CD4-positive, alpha-beta T cell treated with Interleukin-1 beta for 1 hour (primary cell): ENCODE measurements at places on chromosomes 5 and 9.

GRCh38 chr9:134785325-134786108, 95.1 kb upstream of the FCN2 start:
- no peak for DNase-seq

DNA sequence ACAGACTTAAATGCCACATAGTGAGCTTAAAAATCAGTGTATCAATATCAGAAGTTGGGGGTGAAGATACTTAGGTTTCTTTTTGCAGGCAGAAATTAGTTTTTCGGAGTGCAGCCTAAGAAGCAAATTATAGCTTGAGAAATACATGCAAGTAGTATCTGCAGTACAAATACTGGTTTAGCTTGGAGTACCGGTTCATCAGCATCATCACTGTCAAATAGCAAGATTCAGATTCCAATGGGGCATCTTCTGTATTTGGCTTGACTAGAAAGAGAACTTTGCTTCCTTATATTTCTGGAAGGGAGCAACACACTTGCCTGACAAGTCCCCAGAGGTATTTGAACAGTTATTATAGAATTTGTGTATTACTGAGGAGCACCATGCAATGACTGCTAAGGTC, 19.8 kb downstream of the SLC31A1 start:
- no peak for DNase-seq

DNA sequence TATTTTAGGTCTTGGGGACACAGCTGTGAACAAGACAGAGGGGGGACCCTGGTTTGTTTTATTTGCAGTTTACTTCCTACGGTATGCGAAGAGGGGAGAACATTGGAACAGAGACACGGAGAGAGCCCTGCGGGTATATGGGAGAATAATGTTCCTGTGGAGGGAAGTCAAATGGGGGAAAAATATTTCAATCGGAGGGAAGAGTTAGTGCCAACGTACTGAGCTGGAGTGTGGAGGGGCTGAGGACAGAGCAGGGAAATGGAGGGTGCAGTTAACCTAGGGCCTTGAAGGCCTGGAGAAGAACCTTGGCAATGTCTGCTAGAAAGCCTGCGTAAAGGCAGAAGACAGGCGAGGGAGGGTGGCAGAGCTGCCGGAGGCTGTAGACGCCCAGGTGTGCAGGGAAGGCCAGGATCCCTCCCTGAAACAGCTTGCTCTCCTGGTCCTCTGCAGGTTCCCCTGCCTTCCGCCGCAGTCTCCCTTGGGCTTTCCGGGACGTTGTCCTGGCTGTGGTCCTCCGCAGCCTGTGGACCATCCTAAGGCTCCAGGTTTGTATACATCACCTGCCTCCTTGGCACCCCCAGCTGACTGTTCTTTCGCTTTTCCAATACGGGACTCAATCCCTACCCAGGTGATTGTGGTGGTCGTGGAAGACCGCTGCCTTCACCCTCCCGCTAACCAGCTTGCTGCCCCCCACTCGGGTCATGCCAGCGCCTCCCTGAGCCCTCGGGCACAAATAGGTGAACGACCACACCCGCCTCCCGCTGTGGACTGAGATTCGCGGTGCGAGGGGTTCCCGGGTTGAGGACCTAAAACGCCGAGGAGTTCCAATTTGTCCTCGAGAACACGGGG, 1.9 kb upstream of the RACK1 start:
- no peak for DNase-seq

DNA sequence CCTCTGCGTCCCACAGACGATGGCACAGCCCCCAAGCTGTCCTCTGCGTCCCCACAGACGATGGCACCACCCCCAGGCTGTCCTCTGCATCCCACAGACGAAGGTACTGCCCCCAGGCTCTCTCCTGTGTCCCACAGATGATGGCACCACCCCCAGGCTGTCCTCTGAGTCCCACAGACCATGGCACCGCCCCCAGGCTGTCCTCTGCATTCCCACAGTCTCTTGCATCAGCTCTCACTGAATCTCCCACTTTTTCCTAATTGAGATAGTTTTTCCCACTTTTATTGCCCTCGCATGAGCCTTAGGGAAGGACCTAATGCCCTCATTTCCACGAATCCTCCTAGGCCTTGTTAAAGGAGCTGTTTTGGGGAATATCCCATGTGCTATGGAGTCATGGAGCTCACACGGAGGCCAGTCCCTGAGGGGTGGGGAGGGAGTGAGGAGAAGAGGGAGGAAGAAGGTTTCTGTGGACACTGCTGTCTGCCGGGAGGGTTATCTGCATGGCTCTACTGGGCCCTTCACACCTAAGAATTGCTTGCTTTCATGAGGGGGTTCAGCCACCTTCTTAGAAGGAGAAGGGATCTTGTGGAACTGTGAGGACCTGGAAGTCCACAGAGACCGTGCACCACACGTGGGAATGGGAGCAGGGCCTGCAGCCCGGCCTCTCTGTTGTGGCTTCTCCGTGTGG, 58.2 kb upstream of the PTCH1 start:
- no peak for DNase-seq

GRCh38 chr9:14031810-14032209, 282.1 kb downstream of the NFIB start:
- DNase-seq, result no peak

DNA sequence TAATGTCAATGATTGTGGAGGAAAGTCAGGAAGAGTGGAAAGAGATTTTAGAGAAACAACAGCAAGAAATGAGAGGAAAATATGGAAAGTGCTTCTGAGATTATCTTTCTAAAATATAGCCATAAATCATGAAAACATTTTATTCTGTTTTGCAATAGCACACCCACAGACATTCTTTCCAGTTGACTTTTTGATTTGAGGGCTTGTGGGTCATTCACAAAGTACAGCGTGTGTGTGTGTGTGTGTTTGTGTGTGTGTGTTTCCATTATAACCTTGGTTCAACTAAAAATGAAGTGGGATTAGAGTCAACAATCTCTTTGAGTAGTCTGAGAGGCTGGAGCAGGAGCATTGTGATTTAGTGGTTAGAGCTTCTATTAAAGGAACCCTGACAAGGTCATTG, 116.6 kb upstream of the GAS1 start:
- DNase-seq, result no peak

GRCh38 chr5:153613144-153613543, 122.7 kb downstream of the GRIA1 start:
- no peak for DNase-seq

DNA sequence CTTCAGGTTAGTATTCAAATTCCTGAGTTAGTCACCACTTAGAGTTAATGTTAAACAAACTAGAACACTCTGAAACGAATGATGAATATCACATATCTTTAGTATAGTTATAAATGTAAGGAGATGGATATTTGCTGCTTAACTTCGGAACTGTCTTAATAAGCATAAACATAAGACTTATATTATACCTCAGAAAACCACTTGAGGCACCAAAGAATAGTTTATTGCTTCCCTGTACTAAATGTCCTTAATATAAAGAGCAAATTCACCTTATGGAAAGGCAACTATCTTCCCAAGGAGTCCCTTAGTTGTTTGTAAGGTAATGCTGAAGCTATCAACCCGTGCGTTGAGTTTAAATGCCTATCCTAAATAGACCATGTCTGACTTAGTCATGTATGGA, 300.0 kb upstream of the ADAMTSL1 start:
- no peak for DNase-seq

- no peak for DNase-seq
These were observed 59.4 kb upstream of the OR2K2 start for GRCh38 chr9:111389406-111389805.

DNA sequence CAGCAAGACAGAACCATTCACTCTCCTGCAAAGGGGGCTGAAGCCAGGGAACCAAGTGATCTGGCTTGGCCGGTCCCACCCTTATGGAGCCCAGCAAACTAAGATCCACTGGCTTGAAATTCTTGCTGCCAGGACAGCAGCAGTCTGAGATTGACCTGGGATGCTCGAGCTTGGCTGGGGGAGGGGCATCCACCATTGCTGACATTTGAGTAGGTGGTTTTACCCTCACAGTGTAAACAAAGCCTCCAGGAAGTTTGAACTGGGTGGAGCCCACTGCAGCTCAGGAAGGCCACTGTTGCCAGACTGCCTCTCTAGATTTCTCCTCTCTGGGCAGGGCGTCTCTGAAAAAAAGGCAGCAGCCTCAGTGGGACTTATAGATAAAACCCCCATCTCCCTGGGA, 60.5 kb downstream of the TNFSF8 start:
- DNase-seq, result no peak

- no peak for DNase-seq
These were observed 14.0 kb upstream of the ACSL6 start for GRCh38 chr5:132025403-132025971.

DNA sequence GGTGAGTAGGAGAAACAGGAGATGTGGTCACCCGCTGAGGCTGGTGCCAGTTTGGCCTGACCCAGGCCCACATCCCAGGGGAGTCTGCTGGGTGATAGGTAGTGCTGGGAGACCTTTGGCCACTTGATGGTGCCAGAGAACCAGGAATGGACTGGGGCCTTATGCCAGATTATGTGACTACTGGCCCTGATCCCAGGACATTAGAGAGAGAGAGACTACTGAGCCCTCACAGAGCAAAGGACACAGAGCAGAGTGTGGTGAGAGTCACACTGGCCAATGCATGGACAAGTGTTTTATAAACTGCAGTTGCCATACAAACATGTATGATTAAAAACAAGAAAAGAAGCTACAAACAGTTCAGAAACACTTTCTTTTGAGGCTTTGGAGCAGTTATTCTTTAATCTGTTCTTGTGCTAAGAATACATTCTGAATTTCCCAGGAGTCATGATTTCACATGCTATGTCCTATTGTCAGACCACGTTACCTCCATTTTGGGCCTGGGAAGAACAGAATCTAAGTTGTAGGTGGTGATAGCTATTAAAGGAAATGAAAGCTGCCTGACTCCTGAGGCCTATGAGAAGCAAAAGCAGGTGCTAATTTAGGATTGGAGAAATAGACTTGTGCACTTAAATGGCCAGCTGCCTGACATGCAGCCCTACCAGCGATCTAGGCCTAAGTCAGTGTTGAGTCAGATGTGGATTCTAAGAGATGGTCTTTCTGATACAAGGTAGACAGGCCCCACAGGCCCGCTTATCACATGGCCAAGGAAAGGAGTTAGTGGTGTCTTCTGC, 32.6 kb upstream of the TMOD1 start:
- peak; percentile 11 for DNase-seq

GRCh38 chr9:113635586-113635985, 172.1 kb downstream of the RGS3 start:
- DNase-seq, result no peak

- DNase-seq, result no peak
These were observed 46.3 kb upstream of the PALM2AKAP2 start for GRCh38 chr9:109733690-109734089.

GRCh38 chr9:136728548-136729123, 14.1 kb downstream of the LCN10 start:
- no peak for DNase-seq

DNA sequence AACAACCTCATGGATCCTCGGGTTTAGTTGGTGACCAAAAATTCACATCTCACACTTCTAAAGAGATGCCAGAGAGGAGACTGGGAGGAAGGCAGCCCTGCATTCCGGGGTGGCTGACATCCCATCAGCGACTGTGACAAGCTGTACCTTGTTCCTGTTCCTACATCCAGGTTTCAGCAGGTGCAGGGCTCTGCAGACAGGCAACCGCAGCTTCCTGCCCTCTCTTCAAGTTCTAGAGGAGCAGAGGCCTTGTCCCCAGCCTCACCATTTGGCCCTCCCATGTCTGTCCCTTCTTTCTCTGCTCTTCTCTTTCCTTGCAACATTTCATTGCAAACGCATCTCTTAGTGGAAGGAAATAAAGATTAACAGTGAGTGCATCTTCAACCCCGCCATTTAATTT, 454.6 kb downstream of the IRX1 start:
- DNase-seq, result no peak

GRCh38 chr9:31542384-31543055, 841.9 kb upstream of the ACO1 start:
- peak; percentile 49 for DNase-seq

GRCh38 chr9:90044263-90044662, 439.5 kb downstream of the GADD45G start:
- DNase-seq, result no peak

DNA sequence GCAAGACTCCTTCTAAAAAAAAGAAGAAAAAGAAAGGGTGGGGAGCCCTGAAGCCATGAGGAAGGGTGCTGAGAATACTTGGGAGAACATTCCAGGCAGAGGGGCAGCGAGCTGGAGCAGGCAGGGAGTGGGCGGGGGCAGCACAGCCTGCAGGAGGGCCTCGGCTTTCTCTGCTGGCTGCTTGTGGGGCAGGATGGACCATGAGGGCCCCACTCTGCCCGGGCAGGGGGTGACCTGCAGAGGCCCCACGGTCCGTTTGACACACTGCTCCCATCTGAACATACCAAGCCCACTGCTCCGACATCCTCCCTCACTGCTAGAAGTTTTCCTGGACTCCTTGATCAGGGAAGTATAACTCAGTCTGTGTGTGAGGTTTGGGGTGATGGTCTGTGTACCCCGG, 11.7 kb upstream of the NUP214 start:
- no peak for DNase-seq

- DNase-seq, result no peak
These were observed 185.0 kb downstream of the SREK1 start for GRCh38 chr5:66329078-66329477.

DNA sequence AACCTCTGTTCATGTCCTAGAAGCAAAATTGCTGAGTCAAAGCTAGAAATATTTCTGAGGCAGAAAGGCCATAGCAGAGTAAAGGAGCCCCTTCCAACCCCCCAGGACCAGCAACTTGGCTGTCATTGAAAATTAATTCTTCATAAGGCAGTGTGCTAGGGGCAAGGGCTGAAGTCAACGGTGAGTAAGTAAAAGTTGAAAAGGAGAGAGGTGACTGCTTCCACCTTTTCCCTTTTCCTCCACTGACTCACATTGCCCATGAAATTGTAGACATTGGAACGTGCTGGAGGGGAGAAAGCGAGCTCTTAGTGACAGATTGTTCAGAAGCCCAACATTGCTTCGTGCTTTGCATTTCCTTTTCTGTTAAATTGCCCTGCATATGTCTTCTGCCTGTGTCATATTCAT, 19.1 kb downstream of the GLRA1 start:
- no peak for DNase-seq

DNA sequence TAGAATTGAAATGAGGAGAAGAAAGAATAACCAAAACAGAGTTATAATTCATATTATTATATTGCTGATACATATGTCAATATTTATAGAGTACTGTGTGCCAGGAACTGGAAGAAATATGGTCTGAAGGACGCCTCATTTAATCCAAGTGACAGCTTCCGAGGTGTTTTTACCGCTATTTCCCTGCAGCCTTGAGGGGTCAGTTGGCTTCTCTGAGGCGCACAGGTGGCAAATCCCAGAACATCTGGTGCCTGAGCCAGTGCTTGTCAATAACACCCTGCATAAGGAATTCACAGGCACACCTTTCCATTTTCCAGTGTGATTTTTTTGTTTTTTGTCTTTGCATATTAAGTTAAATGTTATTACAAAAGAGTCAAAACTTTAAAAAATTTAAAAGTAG, 43.3 kb upstream of the CTSL start:
- no peak for DNase-seq

GRCh38 chr9:96056226-96056625, 180.7 kb downstream of the ERCC6L2 start:
- DNase-seq, result no peak

- no peak for DNase-seq
These were observed 491 bp downstream of the APC start for GRCh38 chr5:112738191-112738560.
